Activated CD4-positive, alpha-beta T cell treated with anti-CD3 and anti-CD28 coated beads, Interleukin-2, amount 10 ng/mL, durations not matched to agents 7 days and 5 days (primary cell): ENCODE measurements at places on chromosomes 16 and 17.

DNA sequence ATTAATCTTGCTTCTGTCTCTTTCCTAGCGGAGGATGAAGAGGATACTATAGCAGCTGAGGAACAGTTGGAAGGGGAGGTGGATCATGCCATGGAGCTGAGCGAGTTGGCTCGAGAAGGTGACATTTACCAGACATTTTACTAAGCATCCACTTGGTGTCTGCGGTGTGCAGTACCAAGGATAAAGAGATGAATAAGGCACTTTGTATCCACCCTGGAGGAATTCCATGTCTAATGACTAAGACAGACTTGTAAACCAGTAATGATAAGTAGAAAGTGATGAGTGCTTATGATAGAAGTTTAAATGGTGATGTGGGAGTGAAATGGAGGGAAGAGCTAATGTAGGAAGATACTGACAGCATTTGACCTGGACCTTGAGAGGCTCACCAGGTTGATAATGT lies 12.0 kb downstream of the SRCAP start:
- no peak for DNase-seq

- DNase-seq: no peak
Observed at GRCh38 chr17:81566461-81567126, 14.4 kb upstream of the FAAP100 start.

GRCh38 chr17:81381632-81382577 lies 13.4 kb upstream of the BAHCC1 start:
- no peak for DNase-seq

GRCh38 chr17:12958786-12959185 lies 59.0 kb downstream of the ELAC2 start:
- DNase-seq: no peak

DNA sequence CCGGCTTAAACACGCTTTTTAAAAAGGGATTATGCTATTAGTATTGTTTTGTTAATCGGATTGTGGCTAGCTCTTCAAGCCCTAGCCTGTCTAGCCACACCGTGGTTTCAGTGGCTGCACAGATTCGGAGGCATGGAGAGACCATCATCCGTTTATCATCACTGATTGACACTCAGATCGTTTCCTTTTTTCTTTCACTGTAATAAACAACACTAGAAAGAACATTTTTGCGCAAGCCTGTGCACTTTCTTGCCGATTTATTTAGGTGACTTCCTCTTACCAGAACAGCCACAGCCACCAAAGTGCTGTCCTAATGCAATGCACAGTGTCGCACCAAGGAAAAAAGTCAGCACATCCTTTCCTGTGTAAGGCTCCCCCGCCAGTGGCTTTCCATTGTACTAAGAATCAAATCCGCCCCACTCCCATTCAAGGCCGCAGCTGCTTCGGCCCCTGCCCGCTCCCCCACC lies 78.2 kb downstream of the CRISPLD2 start:
- DNase-seq: no peak

GRCh38 chr16:25419681-25420080 lies 162.0 kb upstream of the ZKSCAN2 start:
- DNase-seq: no peak

DNA sequence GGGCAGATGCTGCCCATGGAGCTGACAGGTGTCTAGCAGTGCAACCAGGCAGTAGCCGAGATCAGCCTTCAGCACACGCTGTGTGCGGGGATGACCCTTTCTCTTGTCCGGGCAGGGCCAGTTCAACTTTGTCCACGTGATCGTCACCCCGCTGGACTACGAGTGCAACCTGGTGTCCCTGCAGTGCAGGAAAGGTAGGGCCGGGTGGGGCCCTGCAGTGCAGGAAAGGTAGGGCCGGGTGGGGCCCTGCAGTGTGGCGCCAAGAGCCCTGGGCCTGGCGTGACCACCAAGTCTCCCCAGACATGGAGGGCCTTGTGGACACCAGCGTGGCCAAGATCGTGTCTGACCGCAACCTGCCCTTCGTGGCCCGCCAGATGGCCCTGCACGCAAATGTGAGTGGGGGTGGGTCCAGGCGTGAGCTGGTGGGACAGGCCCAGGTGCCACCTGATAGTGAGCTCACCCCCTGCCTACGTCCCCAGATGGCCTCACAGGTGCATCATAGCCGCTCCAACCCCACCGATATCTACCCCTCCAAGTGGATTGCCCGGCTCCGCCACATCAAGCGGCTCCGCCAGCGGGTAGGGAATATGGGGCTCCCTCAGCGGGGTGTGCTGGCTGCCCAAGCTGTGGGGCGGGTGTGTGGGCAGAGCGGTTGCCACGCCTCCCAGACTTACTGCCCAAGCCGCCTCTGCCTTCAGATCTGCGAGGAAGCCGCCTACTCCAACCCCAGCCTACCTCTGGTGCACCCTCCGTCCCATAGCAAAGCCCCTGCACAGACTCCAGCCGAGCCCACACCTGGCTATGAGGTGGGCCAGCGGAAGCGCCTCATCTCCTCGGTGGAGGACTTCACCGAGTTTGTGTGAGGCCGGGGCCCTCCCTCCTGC lies 40.2 kb downstream of the TSC2 start:
- no peak for DNase-seq

- no peak for DNase-seq
Observed at GRCh38 chr16:58556678-58557077, 41.4 kb downstream of the SETD6 start.

DNA sequence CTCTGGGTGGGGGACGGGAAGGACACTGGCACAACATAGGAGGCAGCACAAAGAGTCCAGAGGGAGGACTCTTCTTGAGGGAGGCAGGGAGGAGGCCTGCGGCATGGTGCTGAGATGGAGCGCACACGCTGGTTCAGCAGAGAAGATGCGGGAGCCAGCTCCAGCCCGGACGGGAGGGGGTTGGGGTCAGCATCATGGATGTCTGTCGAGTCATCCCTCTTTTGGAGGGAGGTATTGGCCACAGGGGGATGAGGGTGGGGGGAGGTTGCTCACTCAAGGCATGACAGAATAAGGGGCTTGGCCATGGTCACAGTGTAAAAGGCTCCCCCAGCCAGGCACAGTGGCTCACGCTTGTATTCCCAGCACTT lies 19.3 kb downstream of the DCAKD start:
- DNase-seq: no peak

- no peak for DNase-seq
Observed at GRCh38 chr17:12342161-12342560, 321.5 kb downstream of the MAP2K4 start.

DNA sequence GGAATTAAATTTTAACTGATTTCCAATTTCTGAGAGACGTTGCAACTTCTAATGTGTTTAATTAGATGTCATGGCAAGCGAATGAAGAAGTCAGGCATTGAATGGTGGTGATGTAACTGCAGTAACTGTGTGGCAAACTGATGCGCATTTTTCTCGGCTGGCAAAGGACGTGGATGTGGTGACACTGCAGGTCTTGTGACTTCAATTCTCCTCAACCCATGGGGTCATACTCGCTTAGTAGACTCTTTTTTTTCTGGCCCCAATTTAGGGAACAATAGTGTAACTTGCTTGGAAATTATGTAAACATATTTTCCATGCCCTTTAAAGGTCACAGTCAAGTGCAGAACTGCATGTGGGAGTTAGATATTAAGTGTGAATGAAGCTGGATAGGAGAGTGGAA lies 1.9 kb upstream of the FAM20A start:
- DNase-seq: no peak

DNA sequence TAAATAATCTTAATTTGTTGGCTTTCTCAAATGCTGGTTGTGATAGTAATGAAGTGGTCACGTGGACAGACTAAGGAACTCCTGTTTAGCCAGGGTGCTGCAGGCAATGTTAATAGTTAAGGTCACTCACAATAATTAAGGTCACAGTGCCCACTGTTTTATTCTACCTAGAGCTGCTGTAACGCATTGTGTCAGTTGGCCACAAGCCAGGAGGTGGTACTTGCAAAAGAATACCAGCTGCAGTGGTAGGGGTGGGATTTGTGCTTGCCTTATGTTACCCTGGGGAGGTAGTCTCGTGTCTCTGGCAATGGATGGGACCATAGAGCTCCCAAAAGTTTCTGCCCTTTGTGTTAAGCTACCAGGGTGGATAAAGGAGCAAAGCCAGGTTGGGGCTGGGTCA lies 969.1 kb upstream of the CDH8 start:
- no peak for DNase-seq

DNA sequence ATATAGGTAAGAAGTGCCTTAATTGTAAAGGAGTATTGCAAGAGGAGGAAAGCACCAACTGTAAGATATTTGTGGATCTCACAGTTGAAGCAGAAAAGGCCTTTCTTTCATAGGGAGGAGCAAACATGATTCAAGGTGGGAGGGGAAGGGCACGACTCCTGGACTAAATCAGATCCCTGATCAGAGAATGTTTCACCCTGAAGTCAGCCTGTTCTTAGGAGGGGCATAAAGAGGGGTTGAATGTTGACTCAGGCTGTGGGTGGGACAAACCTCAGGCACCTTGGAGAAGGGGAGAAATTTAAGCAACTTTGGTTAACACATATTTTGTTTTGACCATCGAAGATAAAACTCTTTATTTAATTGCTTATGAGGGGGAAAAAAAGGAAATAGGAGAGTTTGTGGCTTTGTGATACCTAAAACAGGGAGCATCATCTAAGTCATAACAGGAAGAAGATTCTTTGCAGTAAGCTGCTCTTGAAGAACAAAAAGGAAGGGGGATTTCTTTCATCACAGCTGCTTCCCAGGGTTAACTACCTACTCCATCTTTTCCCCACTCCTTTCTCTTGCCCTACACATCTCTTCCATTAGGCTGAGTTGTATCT lies 158.6 kb upstream of the ZNF267 start:
- DNase-seq: no peak

DNA sequence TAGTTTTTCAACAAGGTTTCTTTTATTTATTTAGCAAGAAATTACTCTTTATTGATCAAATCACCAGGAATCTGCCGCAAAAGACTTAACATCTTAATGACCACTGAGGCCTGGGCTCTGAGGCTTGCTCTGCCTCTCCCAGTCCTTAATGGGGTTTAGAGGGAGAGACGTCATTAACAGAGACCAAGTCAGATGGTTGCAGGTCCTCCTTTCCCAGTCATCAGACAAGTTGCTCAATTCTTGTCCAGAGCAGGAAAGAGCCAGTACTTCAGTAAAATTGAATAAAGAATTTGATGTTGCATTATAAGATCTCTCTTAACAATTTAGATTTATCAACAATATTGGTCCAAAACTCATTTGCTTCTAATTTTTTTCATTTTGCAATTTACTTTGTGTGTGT lies 2.0 kb downstream of the SEPHS2 start:
- DNase-seq: no peak

DNA sequence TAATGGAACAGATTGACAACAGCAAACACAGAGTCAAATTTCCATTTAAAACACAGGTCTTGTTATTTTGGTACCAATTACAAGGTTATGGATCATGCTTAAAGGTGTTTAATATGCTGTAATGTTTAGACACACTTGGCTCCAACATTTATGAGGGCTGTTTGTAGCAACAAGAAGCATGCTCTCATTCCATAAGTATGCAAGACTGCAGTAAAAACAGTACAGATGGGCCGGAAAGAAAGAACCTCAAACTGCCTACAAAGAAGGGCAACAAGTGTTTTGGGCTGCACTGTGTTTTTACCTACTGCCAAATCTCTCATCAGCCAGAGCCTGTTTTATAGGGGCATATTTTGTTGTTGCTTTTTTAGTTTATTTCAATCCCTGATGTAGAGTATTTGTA lies 100.5 kb upstream of the HS3ST3A1 start:
- no peak for DNase-seq

GRCh38 chr16:87802670-87803069 lies 36.9 kb upstream of the KLHDC4 start:
- no peak for DNase-seq

GRCh38 chr17:58252141-58252540 lies 13.8 kb downstream of the LPO start:
- DNase-seq: no peak

DNA sequence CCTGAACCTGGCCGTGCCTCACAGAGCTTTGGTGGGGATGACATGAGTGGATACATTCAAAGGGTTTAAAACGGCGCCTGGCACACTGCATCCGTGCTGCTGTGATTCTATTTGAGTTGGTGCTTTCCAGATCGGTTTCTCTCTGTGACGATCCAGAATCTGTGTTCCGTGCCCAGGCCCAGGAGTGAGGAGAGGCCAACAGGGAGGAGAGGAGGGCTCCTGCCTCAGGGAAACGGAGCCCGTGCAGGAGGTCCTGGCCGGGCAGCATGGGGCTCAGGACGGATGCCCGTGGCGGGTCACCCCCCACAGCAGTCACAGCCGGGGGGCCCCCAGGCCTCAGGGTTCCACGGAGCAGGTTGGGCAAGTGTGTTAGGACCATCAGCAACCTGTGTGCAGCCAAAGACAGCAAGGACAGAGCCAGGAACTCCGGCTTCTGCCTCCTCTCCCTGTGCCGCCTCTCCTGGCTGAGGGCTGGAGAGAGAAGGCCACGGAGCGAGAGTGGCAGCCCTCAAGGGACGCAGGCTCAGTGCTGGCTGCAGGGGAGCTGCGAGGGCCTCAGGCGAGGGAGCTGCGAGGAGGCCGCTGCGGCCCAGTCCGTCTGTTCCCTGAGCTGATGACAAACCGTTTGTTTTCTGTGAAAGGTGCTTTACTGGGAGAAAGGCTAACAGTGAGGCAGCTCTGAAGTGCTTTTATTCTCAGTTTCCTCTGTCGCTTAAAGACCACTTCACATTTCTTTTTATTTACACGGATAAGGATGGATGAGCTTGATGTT lies 99.3 kb downstream of the METRNL start:
- peak; percentile 3 for DNase-seq

GRCh38 chr17:75266316-75267152 lies 4.5 kb downstream of the MIF4GD start:
- no peak for DNase-seq

DNA sequence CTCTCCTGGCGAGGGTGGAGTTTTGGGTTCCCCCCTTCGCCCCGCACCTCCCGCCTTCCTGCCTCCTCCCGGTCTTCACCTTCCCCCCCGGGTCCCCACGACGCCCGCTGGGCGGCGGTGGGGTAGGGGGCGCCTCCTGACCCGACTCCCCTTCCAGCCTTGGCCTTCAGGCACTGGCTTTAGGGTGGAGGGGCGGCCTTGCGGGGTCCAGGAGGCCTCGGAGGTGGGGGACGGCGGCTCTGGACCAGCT lies 2.4 kb downstream of the SLC16A3 start:
- DNase-seq: no peak
